Activated CD4-positive, alpha-beta T cell treated with anti-CD3 and anti-CD28 coated beads for 36 hours (primary cell): ENCODE measurements at places on chromosomes 16 and 17. TPM values are rescaled to one million over a fixed set of nuclear protein-coding genes. Genes with fewer than 3 reads are reported as not detected.

GRCh38 chr17:11035681-11036080 is 197.8 kb upstream of the PIRT start:
- DNase-seq = no peak

DNA sequence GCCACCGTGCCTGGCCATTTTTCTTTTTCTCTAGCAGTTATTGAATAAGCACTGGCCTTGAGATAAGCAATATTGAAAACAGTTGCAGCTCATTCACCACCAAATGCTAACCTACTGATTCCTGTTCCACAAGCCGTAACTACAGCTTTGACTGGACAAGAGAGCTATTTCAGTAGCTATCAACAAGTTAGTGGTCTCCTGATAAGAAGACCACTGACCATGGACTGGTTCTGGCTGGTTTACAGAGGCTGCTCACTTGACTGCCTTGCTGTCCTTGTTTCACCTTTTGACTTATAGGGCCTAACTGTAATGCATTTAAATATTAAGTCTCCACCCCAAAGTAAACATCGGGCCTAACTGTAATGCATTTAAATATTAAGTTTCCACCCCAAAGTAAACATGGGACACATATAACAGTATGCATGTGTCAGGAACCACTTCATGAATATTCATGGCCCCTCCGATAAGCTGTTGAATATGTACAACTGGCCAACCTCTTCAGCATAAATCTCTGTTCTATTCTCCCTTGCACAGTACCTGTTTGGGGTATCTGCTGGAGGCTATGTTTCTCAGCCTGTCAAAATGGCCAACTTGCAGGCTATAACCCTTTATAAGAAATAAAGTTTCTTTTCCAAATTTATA is 94.1 kb downstream of the USP32 start:
- no peak for DNase-seq

DNA sequence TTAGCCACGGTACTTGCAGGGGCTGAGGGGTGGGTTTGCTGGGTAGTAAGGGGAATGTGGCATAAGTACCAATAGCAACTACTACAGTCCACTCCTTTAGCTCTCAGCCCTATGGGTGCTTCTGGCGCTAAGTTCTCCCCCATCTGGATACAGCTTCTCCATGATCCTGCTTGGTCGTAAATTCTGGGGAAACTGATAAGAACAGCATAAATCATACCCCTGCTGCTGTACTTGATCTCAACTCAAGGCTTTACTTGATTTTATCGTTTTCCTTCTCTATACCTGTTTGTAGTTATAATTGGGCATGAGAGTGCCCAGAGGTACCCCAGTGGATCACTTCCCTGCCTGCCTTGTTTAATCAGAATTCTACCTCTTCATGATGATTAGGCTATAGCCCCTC is 331.4 kb downstream of the PMP22 start:
- DNase-seq = no peak

GRCh38 chr16:88602091-88602490 is 31.9 kb downstream of the ZC3H18 start:
- DNase-seq = no peak

GRCh38 chr17:68458260-68459036 is 1.2 kb upstream of the WIPI1 start:
- DNase-seq = peak; percentile 37

DNA sequence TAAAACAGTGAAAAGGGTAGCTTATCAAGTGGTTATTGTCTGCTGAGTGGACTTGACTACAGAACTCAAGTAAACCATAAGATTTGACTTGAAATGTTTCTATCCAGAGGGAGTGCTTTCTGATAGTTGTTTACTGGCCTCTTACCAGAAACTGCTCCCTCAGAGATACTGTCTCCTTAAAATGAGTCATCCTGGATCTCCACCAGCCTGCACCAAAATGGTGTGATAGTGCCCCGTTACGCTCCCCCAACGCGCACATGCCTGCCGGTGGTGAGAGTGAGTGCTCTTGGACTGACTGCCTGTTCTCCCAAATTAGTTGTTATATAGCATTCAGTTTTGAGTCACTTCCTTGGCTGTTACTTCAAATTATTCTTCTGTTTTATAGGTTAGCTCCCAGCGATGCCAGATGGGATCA is 22.9 kb downstream of the PRCD start:
- DNase-seq = peak; percentile 55

- DNase-seq = no peak
These were observed 44.1 kb upstream of the MARCHF10 start for GRCh38 chr17:62852195-62852594.

DNA sequence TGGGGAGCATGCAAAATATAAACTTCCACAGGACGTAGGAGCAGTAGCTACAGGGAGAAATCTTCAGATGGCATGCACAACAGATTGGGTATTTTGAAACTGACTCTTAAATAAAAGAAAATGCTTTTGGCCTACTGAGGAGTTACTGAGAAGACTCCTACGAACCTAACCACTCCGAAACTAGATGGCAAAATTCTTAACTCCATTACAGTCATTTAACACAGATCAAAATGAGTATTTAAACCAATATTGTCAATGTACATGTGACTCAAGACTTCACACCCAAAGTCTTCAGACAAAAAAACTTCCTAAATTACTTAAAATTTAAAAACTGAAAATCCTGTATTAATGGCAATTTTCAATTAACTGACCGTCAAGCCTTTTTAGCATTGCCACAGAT is 8.4 kb upstream of the TERB1 start:
- DNase-seq = no peak

GRCh38 chr17:19644493-19645210 is 3.9 kb upstream of the ALDH3A2 start:
- no peak for DNase-seq

- DNase-seq = no peak
These were observed 5.8 kb downstream of the GPT2 start for GRCh38 chr16:46889942-46890300.

GRCh38 chr17:35889241-35889640 is 9.1 kb upstream of the CCL5 start:
- DNase-seq = peak; percentile 39

GRCh38 chr16:984121-984694 is 2.6 kb downstream of the SOX8 start:
- no peak for DNase-seq

DNA sequence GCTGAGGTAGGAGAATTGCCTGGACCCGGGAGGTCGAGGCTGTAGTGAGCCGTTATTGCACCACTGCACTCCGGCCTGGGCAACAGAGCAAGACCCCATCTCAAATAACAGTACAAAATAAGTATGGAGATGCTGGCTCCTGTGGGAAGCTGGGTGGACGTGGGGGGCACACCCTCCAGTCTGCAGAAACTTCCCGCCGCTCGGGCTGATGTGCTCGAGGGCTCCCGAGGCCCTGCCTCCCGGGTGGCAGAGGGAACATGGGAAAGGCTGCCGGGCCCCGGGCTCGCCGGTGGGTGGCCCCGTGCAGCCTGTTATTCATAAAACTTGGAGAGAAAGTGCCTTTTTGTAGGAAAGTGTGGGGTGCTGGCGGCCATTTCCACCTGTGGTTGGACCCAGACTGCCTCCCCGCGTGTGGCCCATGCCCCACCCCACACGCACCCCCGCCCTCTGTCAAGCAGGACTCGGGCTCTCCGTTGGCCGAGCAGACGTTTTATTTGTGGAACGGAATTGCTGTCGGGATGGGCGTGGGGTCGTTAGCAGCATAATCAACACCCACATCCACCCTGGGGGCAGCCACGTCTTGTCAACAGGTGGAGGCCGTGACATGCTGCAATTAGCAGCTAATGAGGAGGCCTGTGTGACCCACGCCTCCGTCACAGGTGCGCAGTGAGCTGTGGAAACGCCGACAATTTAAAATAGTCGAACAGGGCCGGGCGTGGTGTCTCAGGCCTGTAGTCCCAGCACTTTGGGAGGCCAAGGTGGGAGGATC is 7.4 kb upstream of the CIAO3 start:
- DNase-seq = no peak

DNA sequence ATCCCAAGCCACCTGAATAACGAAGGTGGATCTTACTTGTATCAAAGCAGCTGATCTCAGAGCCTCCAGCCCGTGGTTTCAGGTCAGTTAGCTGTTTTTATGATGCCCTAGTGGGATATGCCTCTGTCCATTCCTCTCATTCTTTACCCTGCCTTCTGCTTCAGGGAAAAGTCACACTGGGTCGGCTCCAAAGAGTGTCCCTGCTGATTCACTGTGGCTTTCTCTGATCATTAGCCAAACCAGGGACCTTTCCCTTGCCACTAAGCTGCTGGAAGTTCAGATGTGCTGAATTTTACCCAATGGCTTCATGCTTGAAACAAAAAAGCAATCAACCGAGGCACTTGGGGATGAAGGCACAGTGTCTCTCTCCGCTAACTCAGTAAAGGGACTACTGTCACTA is 170.2 kb upstream of the SALL1 start:
- no peak for DNase-seq

KRTAP3-3 gene
- total RNA-seq = not detected

FAM83G gene
- total RNA-seq = 11.1 TPM

KRTAP4-3 gene
- not detected for total RNA-seq

C16orf89 gene
- total RNA-seq = not detected
